ENCODE measurements at places on chromosomes 4 and X.

- no peaks in the 10 kb centered on the region for H3K4me1 ChIP-seq
- no peak for DNase-seq
- H3K4me3 ChIP-seq: peak overlapping the region; percentile 79
Measured at GRCh38 chr4:182451441-182451840, 208.2 kb downstream of the TENM3 start.

GRCh38 chrX:73932522-73932921 lies 369.5 kb downstream of the CHIC1 start:
- no peak for DNase-seq
- H3K27me3 ChIP-seq: no peaks in the 10 kb centered on the region
- no peaks in the 10 kb centered on the region for H3K4me1 ChIP-seq
- no peaks in the 10 kb centered on the region for H3K36me3 ChIP-seq
- H3K27ac ChIP-seq: no peak overlapping the region

- no peak overlapping the region for H3K4me3 ChIP-seq
- no peaks in the 10 kb centered on the region for H3K36me3 ChIP-seq
- H3K27ac ChIP-seq: no peak overlapping the region
- DNase-seq: peak; percentile 8
- H3K4me1 ChIP-seq: no peaks in the 10 kb centered on the region
- H3K27me3 ChIP-seq: no peaks in the 10 kb centered on the region
Measured at GRCh38 chr4:120158046-120158445, 91.4 kb upstream of the MAD2L1 start.

DNA sequence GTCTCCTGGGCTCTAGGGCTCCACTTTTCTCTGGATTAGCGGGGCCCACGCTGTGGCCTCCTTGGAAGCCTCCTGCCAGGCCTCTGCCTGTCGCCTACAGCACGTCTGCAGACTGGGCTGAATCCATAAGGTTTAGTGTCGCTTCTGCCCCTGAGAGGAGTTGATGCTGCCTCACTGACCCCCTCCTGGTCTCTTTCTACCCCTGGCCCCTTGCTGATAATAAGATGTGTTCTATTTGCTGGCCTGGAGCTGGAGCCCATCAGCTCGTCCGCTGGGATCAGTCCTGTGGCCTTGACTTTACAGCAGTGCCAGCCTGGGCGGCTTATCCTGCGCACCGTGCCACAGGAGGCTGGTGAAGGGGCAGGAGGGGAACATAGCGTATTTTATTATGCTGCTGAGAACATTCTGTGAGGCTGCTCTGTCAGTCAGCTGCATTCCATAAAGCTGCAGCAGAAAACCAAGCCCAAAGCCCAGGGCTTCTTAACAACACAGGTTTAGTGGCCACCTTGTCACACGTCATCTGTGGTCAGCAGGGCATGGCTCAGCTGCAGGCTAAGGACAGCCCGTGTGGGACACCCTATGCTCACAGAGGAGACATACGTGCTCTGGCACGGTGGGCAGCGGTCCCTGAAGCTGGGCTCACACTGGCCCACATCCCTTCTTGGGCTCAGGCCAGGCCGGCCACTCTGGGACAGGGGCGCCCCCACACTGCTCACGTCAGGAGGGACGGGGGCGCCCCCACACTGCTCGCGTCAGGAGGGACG lies 29.3 kb upstream of the HGFAC start:
- peaks cover 25% of the 10 kb centered on the region for H3K4me1 ChIP-seq
- H3K4me3 ChIP-seq: no peak overlapping the region
- DNase-seq: no peak
- H3K27ac ChIP-seq: no peak overlapping the region
- H3K36me3 ChIP-seq: peaks cover 5% of the 10 kb centered on the region

GRCh38 chrX:132015875-132016274 lies 7.2 kb upstream of the STK26 start:
- no peaks in the 10 kb centered on the region for H3K4me1 ChIP-seq
- H3K27me3 ChIP-seq: no peaks in the 10 kb centered on the region
- no peak overlapping the region for H3K27ac ChIP-seq
- H3K36me3 ChIP-seq: no peaks in the 10 kb centered on the region

All from SJCRH30 (cell line).